ENCODE measurements at places on chromosomes 3 and 15. TPM values are rescaled to one million over a fixed set of nuclear protein-coding genes. Genes with fewer than 3 reads are reported as not detected.

ZNF710 gene
- 4.0 TPM for total RNA-seq

GRCh38 chr15:83567318-83567717 lies 86.6 kb upstream of the ADAMTSL3 start:
- DNase-seq = no peak

LRTM1 gene
- total RNA-seq = not detected

- no peak for DNase-seq
These were observed 184.9 kb upstream of the LPP start for GRCh38 chr3:187968883-187969580.

DNA sequence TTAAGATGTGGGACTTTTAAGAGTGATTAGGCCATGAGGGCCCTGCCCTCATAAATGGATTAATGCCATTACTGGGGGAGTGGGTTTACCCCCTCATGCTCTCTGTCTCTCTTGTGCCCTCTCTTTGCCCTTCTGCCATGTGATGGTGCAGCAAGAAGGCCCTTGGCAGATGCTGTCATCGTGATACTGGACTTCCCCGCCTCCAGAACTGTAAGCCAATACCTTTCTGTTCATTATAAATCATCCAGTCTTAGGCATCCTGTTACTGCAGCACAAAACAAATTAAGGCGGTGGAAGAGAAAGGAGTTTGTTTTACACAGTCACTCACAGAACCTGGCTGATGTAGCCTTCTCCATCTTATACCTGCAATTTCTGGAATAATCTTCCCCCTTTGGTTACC lies 360.3 kb upstream of the TBL1XR1 start:
- DNase-seq = no peak

DNA sequence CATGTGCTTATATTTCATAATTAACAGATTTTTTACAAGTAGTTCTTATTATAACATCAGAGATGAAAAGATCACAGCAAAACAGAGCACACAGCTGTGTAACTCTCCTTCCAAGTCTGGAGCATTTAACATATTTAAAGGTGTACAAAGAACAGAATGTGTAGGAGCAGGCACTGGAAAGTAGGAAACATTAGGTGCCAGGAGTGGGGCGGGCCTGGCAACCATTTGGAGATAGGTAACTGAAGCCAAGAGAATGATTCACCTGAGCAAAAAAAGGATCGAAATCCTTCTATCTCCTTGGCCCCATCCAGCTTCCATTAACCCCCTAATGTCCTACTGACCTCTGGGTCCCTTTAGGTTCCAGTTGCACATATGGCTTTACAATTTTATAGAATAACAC lies 2.3 kb upstream of the MYH15 start:
- DNase-seq = no peak

- DNase-seq = no peak
These were observed 452.4 kb downstream of the SHQ1 start for GRCh38 chr3:72395776-72396311.

DNA sequence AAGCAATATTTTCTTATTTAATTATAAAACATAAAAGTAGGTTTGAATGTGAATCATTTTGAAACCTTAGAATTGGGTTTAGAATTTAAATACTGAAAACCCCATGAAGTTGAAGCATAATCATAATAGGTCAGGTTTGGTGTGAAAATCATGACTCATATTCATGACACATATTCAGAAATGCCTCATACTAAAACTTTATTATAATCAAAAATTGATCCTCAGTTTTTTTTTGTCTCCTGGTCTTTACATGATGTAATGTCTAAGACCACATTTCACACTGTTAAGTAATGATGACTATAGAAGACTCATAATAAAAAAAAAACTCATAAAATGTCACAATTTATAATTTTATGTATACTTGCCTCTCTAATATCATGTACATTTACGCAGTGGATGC lies 190.4 kb downstream of the FOXP1 start:
- no peak for DNase-seq

DNA sequence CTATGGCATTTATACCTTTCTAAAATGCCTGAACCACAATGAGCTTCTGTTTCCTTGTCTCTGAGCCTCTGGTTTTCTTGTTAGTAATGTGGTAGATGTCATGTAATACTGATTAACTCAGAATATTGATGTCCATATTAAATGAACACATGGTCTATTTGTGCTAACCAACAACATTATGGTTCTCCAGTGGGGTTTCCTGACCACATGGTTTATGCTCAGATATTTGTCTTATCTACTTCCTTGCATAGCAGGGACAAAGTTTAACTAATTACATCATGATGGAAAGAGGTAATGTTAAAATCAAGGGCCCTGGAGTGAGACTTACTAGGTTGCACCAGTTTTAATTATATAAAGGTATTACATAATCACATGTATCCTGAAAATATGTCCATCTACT lies 62.6 kb upstream of the SCN10A start:
- no peak for DNase-seq

DUOXA2 gene
- 0.33 TPM for total RNA-seq

DNA sequence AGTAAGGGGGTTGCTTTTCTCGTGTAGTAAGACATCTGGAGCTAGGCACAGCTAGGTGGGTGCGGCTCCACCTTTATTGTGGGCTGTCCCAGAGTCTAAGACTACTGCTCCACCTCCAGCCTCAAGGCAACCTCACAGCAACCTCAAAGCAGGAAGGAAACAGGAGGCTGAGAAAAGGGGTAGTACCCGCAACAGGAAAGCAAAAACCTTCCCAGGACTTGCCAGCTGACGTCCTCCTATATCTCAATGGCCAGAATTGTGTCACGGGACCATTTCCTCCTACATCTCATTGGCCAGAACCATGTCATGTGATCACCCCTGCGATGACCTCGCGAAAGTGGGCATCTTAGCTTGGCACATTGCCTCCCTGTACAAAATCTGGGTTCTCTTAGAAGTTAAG lies 4.3 kb upstream of the GPR160 start:
- DNase-seq = no peak

DNA sequence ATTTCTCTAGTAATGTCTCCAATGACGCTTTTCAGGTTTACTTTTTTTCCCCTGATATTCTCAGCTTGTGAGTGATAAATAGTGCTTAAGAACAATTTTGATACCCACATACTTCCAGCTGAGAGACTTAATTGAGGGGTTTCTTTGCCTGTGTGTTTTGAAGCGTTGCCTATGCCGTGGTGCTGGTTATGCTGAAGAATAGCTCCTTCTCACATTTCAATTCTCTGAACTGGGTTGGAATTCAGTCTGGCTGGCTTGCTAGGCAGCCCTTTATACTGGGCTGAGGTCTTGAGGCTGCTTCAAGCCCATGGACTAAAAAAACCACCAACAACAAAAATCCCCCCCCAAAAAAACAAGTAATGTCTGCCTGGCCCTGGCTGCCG lies 87.4 kb downstream of the CHST2 start:
- DNase-seq = no peak

PLCB2 gene
- total RNA-seq = 4.3 TPM

DNA sequence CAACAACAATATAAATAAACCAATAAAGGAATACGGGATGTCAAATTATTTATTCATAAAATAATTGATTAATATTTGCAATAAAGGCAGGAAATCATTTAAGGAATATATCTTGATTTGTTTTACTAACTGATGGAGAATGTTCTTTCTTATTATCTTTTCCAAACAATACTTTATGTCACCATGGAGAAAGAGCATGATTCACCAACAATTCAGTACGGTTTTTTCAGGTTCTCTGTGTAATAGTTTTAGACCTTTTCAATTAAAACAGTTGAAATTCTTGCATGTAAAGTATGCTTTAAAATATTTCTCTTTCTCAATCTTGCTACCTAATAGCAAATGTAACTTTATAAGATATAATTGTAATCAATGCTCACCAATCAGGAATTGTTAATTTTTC lies 41.7 kb upstream of the MBNL1 start:
- no peak for DNase-seq

Measured in breast epithelium (tissue), 4 donors.